ENCODE measurements at places on chromosomes 2 and 18.

DNA sequence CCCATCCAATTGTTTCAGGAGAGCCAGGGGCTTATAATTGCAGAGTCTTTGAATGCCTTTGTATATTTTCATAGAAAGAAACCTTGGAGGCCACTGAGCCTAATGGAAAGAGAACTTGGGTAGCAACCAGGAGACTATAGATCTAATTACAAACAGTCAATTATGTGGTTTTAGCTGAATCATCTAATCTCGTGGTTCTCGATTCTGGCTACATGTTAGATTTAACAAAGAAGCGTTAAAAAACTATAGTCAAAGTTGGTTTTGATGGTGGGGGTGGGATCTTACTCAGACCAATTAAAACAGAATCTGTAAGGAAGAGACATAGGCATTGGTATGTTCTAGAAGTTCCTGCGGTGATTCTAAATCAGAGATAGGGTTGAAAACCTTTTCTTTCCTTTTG lies 344.1 kb downstream of the CNTNAP5 start:
- DNase-seq = no peak

- DNase-seq = no peak
These were observed 247.7 kb downstream of the TPGS2 start for GRCh38 chr18:36580874-36581750.

DNA sequence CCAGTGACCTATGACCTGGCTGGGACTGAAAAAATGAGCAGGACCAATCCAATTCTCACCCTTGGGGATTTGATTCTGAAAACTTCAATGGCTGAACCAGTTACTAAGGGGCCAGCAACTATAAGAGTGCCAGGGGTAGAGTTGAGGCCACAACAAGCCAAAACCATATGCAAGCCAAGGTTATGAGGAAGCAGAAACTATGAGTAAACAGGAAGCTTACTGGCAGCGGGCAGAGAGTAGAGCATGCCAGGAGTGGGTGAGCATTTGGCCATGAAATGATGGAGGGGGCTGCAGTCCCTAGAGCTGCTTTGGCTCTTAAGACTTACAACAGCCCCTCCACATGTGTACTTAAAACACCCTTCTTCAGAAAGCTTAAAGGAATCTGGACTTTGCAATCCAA lies 82.4 kb downstream of the RBMS1 start:
- peak; percentile 13 for DNase-seq

DNA sequence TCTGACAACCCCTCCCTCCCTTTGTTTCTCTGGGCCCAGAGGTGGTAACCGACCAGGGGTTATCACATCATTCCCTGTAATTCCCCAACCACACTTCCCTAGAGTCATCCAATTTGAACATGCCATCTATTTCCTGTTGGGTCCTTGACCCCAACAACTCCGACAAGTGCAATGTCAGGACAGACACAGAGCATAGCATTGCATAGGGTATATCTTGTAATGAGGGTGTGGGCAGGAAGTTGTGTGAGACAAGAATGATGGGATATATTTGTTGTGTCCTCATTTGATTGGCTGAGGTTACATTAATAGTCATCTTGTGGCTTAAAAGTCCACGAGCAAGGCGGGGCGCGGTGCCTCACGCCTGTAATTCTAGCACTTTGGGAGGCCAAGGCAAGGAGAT lies 33.4 kb upstream of the CNOT11 start:
- no peak for DNase-seq

- DNase-seq = peak; percentile 88
These were observed 796 bp upstream of the DYSF start for GRCh38 chr2:71452565-71452964.
